Progenitor cell of endocrine pancreas (in vitro differentiated cells): ENCODE measurements at places on chromosomes 11 and 22. TPM values are rescaled to one million over a fixed set of nuclear protein-coding genes. Genes with fewer than 3 reads are reported as not detected.

Gene PHLDB1
- 106 and 110 TPM in 2 replicates for total RNA-seq

Gene KRTAP5-11
- total RNA-seq, result not detected in 2 replicates

Gene HIC2
- total RNA-seq, result 40.8 and 43.9 TPM in 2 replicates

GRCh38 chr11:129947474-129947873, 52.1 kb upstream of the NFRKB start:
- no peak for DNase-seq
- H3K36me3 ChIP-seq, result peaks cover 16% of the 10 kb centered on the region
- H3K4me3 ChIP-seq, result no peak overlapping the region

DNA sequence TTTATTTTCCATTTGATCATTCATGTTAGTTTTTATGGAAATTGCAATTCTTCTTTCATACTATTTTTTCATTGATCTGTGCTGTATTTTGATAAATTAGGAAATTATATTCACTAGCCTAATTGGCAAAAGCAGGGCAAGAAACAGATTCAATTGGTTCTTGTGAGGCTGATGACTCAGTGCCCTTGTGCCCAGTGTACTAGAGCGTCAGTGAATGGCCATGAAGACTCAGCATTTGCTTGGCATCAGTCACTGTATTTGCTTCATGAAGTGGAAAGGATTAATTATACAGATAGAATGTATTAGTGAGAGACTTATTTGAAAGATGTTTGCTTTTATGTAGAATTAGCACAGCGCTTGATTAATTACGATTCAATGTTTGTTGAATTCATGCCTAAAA, 31.8 kb downstream of the MRGPRX1 start:
- no peaks in the 10 kb centered on the region for H3K4me1 ChIP-seq
- no peaks in the 10 kb centered on the region for H3K36me3 ChIP-seq
- no peak for DNase-seq
- no peak overlapping the region for H3K27ac ChIP-seq
- no peak overlapping the region for H3K4me3 ChIP-seq

DNA sequence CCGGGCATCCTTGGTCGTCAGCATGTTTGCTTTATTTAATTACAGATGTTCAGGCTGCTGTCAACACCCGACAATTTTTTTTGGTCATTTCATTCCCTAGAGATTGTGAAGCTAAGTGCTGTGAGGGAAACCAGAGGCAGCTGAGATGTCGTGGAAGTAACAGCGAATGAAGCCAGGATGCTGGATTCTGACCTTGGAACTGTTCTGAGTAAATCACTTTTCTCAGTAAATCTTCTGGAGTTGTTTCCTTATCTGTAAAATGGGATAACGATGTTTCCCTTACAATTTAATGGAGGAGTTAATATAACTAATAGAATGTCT, 390 bp upstream of the CKAP5 start:
- peaks cover 14% of the 10 kb centered on the region for H3K4me1 ChIP-seq
- H3K27me3 ChIP-seq, result no peaks in the 10 kb centered on the region
- H3K27ac ChIP-seq, result peak overlapping the region; percentile 97
- peaks cover 8% of the 10 kb centered on the region for H3K36me3 ChIP-seq
- no peak for DNase-seq
